NCI-H1930 (cell line): ENCODE measurements at places on chromosomes 3 and 15.

DNA sequence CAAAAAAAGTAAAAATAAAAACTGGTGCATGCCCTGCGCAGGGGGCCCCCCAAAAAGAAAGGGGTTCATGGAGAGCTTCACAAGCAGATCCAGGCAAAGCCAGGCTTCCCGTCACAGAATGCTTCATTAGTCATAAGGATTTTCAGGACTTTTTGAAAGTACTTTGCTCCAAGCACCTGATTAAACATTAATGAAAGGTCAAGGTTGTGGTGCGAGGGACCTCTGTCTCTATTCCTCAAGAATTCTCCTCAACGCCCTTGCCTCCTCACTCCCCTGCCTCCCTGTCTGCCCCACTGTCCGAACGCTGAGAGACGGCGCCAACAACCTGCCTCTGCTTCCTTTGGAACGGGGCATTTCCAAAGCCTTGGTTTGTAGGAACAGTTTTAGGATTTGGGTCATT is 240.1 kb upstream of the IGF1R start:
- no peak for DNase-seq

DNA sequence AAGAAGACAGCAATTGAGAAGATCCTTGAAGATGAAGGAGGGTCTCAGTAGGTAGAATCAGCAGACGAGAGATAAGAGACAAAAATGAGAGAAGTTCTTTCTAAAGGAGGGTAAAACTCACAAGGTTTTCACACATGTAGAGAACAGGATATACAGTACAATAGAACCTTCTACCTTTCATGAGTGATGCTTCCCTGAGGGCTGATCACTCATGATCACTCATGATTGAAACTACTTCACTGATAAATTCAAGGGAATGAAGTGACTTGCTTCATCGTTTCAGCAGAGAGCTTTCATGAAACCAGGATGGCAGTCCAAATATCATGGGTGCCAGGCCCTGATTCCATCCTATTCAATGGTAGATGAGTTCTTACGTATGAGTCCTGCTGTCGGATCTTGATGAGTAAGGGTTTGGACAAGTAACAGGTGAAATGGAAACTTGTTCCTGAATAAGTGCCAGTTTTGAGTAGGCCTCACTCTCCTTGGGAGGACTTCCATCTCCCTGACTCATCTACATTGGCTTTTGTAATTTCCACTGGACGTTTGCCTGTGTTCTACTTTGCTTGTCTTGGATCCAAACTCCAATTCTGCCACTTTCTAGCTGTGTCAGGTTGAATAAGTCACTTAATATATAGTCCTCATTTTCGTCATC is 9.6 kb upstream of the CLDN16 start:
- no peak for DNase-seq

- DNase-seq = no peak
Observed at GRCh38 chr3:27391796-27392195, 22.6 kb upstream of the NEK10 start.

- no peak for DNase-seq
Observed at GRCh38 chr3:42088803-42089530, 2.2 kb upstream of the TRAK1 start.

DNA sequence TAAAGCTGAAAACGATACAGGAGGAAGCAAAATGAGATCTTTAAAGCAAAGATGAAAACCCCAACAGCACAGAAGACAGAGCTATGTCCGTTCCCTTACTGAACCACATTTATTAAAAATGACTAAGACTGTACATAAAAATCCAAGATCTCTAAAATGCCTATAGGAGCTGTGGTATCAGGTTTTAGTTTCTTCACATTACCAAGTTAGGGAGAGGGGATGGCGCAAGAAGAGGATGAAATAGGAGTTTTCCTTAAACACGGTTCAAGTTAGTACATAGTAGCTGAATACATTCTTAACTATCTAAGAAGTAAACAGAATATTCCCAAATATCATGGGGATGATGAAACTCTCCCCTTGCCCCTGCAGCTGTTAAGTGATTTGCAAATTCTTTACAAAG is 6.3 kb downstream of the EOMES start:
- no peak for DNase-seq

- no peak for DNase-seq
Observed at GRCh38 chr3:71854706-71855105, 69.8 kb upstream of the PROK2 start.

DNA sequence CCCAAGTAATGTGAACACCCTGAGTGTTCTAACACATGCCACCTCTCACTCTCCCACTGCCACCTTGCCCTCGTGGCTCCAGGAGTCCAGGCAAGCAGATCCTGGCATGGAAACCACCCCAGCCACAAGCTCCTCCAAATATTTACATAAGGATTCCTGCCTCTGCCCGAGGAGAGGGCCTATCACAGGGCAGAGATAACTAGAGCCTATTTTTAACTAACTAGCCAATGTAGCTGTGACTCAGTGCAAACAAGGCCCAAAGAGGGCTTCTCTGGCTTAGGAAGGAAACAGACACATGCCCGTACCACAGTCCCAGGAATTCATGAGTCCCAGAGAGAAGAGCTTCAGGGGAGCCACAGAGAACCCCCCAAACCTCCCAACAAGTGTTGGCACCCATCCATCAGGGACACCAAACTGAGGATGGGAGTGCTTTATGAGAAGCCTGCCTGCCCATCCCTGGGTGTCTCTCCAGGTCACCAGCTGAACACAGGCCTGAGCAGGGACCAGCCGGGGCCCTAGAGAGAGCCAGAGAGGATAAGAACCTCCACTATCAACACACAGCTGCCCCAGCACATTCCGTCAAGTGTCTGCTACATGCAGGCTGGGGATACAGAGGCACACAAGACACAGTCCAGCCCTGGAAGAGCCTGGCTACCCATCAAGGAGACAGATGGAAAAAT is 9.2 kb downstream of the FYCO1 start:
- DNase-seq = no peak

GRCh38 chr3:4856136-4856535 is 123.1 kb upstream of the BHLHE40 start:
- no peak for DNase-seq

DNA sequence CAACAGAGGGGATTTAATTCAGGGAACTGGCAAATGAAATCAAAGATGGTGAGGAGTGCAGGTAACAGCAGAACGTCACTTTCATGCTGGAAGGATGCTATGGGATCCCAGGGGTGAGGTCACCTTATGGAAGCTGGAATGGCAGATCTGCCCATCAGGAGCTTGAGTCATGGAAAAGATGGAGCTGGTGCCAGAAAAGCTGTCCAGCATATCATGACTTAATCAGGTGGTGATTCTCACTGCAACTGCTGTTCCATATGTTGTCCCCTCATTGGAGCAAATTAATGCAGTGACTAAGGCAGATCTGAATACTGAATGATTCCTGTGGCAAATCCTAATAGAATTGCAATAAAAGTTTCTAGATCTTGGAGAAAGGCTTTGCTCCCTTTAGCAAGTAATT is 38.4 kb downstream of the HHLA2 start:
- DNase-seq = no peak

DNA sequence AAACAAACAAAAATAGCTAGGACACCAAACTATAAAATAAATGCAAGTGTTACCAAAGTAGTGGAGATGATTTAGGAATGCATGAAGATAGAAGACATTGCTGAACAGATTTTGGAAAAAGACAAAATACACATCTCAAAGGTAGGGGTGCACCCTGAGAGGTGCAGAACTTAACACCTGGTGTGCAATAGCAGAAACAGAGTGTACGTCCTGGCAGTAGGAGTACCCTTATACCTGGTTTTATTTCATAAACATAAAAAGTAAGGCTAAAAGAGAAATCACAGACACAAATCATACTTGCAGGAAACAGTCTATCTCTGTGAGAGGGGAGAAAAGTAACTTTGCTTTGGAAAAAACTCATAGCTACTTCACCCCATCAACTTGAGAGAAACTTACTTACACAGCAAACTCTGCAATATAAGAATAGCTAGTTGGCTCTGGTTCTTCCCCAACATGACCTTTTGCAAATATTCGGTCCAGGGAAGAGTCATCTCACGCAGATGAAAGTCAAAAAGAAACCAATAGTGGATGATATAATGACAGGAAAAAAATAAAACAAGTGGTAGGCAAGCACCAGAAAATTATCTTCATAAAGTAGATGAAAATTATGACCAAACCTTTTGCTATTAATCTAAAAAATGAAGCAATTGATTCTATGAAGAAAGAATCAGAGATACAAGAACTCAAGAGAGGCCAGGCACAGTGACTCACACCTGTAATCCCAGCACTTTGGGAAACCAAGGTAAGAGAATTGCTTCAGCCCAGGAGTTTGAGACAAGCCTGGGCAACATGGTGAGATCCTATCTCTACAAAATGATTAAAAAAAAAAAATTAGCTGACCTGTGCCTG is 108.9 kb upstream of the BNIP2 start:
- no peak for DNase-seq

DNA sequence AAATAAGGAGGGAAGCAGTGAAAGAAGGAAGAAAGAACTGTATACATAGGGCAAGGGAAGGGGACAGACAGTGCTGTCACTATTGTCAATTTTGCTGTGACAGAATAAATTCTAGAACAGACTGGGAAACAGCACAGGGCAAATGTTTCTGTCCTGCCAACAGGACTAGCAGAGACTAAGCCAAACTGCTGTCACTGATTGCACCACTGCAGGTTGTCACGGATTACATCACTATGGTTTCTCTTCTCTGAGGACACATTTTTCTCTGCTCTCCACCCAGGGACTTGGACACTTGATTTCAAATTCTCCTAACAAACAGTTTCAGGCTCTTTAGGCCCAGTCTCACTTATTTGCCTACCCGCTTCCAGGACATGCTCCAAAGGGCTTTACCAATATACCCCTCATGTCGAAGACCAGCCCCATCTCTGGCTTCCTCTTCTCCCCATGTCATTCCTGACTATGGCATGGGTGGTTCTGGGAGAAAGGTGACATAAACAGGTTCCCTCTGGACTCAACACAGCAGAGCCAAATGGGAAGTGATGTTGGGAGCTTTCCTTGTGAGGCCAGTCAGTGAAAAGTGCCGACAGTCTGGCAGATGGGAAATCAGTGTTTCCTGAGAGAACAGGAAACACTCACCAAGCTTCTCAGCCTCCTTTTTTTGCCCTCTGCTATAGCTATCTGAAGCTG is 70.2 kb upstream of the ST3GAL6 start:
- no peak for DNase-seq
